MM.1S (cell line): ENCODE measurements at places on chromosomes 3 and 15.

GRCh38 chr15:31135523-31135922 is 34.0 kb upstream of the TRPM1 start:
- no peak for DNase-seq

DNA sequence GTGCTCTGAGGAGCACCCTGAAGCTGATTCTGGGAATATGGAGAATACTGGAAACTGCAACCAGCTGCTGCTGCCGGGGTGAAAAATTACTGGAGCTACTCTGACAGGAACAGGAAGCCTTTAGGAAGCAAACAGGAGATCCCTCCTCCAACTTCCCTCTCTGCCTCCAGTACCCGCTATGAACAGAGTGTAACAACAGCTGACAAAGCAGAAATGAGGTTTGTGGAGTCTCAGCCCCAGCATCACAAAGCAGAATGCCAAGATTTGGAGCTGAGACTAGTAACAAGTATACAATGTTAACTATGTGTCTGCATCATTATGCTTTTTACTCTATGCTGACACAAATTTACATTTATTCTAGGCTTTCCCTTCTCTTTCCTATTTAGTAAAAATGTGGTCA is 22.7 kb upstream of the PIAS1 start:
- no peak for DNase-seq

DNA sequence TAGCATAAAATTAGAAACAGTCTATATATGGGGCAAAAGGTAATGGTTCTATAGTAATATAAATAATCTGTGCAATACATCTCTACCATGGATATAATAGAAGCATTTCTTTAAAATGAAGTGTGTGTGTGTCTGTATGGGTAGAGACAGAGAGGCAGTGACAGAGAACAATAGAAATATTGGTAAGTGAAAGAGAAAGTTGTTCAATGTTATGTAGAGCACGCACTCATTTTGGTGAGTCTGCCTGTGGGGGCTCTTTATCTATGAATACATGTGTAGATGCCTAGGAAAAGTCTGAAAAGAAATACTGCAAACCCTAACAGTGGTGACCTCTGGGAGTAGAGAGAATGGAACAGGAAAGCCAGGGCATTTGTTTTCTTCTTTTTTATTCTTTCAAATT is 182.6 kb downstream of the STAC start:
- DNase-seq = no peak

DNA sequence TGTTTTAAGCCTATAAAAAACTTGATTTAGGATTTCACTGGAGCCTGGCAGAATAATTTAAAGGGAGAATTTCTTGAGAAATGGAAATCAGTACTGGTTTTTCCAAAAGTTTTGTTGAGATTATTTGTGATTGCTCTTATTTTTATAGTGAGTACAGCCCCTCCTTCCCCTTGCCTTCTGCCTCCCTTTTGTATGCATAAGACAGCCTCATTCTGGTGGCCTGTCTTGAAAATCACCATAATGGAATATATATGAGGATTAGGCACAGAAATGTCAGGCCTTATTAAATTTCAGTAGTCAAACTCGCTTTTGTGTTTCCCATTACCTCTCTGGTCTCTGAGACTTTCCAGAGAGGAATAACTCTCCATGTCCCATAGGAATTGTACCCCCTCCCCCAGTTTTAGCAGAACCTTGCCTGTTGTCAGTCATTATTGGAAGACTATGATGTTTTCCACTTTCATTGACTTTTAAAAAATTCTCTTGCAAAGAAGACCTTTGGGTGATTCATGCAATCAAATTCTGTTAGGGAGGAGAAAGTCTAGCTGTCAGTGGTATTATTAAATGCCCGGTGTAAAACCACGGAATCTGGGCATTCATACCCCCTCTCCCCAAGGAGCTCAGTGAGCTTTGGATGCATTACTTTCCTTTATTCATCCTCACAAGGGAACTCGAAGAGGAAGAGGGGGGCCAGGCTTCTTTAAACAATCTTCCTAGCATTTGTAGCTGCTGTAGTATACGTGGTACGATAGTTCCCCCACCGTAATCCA is 171.6 kb upstream of the TSC22D2 start:
- DNase-seq = no peak

DNA sequence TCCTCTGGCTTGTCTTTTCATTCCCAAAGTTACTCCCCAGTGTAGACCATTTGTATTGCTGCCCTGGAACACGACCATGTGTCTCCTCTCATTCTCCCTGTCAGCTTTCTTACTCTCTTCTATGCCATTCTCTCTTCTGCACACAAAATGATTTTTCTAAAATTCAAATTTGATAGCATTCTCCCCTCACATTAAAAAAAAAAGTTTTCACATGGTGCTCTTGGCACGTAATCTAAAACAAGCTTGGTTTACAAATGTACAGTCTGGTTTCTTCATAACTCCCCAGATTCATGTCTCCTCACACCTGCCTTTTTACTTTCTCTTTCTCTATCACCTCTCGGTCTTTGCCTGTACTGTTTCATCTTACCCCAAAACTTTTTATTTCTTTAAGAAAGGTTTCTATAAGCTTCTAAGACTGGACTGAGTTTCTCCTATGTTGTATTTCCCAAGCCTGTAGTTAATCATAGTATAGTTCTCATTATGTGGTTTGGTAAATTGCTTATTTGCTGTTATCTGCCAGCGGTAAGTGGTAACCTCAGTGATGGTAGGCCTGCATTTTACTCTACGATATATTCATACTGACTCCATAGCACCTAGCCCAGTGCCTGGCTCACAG is 31.2 kb downstream of the BCHE start:
- DNase-seq = peak; percentile 78

- DNase-seq = no peak
Measured at GRCh38 chr15:73939138-73939537, 12.9 kb downstream of the LOXL1 start.

DNA sequence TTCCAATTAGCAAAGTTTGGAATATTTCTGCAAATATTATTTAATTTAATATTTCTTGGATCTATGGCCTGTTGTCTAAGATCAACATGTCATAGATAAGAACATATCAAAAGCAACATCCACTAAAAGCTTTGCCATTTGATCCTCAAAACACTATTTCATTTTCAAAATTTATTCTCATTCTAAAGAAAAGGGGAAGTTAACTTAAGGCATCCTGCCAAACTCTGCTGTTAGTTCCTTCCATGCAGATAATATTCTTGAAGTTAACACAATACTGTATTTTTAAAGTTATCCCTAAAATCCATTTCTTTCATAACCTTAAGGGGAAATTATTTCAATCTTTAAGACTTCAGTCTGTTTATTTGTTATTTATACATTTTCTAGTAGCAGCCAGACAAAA is 28.2 kb upstream of the GBE1 start:
- no peak for DNase-seq

DNA sequence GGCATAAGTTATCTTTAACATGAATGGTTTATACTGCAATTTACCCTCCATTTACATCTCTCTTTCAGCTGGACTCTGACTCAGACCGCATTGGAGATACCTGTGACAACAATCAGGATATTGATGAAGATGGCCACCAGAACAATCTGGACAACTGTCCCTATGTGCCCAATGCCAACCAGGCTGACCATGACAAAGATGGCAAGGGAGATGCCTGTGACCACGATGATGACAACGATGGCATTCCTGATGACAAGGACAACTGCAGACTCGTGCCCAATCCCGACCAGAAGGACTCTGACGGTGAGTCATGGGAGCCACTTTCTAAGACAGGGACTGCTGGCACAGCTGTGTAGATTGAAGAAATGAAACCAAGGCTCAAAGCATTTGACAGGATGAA is 11.6 kb downstream of the THBS1 start:
- no peak for DNase-seq

- no peak for DNase-seq
Measured at GRCh38 chr3:156781310-156782230, 44.6 kb upstream of the LEKR1 start.

GRCh38 chr3:10706156-10706739 is 109.8 kb upstream of the SLC6A11 start:
- DNase-seq = no peak

- DNase-seq = no peak
Measured at GRCh38 chr3:9912294-9912935, 4.5 kb upstream of the IL17RC start.

GRCh38 chr3:102179326-102180177 is 255.3 kb upstream of the ZPLD1 start:
- no peak for DNase-seq
